ENCODE measurements at places on chromosomes 4 and X.

- no peak for DNase-seq
Observed at GRCh38 chr4:125744891-125745364, 430.2 kb downstream of the FAT4 start.

DNA sequence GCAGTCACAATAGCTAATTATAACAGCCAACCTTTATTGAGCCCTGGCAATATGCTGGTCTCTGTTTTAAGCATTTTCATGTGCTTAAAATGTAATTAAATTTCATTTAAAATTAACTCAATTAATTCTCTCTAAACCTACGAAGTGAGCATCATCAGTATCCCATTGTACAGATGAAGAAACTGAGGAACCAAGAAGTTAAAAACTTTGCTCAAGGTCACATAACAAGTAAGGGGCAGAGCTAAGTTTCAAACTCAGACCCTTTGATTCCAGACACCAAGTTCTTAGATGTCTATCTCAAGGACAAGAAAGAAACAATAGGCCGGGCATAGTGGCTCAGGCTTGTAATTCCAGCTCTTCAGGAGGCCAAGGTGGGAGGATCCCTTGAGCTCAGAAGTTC, 55.9 kb upstream of the NFKB1 start:
- DNase-seq = no peak

- no peak for DNase-seq
Observed at GRCh38 chr4:8917321-8917811, 45.7 kb upstream of the HMX1 start.

- DNase-seq = no peak
Observed at GRCh38 chr4:59814402-59815010, 1385.6 kb upstream of the ADGRL3 start.

- no peak for DNase-seq
Observed at GRCh38 chr4:13174001-13174400, 310.1 kb downstream of the RAB28 start.

- no peak for DNase-seq
Observed at GRCh38 chr4:168685136-168685809, 188.4 kb downstream of the PALLD start.

- DNase-seq = no peak
Observed at GRCh38 chrX:3521396-3521795, 174.9 kb upstream of the MXRA5 start.

DNA sequence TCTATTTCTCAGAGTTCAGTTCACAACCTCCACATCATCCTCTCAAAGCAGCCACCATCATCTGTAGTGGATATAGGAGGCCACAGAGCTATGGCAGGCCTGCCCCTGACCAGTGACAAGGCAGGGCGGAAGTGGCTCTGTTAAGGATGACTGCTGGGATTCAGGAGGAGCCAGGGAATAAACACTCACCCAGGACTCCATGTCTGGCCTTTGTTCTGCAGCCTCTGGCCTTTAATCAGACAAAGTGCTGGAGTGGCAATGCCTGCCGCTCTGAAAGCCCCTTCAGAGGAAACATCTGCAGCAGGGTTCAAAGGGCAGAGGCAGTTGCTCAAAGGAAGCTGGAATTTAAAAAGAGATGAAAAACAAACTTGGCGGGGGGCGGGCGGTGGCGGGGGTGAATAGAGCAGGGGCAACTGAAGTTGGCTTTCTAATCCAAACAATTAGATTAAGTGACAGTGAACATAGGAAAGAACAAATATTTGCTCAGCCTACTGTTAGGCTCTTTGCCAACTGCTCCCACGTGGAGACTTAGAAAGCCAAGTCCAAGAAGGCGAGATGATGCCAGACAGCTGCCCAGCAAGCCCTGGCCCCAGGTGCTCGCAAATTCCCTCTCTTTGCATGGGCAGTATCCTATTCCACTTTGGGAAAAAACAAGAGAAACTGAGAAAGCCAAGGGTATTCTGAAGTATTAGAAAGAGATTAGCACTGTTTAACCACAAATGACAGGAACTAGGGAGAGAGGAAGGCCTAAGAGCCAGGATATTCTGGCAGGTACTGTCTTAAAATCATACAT, 5.5 kb downstream of the MPP1 start:
- no peak for DNase-seq

DNA sequence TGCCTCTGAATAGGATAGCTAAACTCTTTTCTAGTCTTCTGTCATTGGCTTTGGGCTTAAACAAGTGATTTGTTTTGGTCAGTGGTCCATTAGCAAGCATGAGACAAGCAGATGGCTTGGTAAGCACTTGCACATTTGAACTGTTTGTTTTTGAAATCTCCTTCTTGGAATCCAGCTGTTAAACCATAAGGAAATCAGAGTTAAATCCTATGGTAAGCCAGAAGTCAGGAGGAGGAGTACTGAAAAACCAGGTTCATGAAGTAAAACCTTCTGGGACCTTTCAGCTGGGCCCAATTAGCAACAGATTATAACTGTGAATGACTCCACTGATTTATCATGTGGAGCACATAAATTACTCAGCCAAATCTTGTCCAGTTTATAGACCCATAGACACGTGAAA, 1042.5 kb upstream of the PABPC4L start:
- no peak for DNase-seq

DNA sequence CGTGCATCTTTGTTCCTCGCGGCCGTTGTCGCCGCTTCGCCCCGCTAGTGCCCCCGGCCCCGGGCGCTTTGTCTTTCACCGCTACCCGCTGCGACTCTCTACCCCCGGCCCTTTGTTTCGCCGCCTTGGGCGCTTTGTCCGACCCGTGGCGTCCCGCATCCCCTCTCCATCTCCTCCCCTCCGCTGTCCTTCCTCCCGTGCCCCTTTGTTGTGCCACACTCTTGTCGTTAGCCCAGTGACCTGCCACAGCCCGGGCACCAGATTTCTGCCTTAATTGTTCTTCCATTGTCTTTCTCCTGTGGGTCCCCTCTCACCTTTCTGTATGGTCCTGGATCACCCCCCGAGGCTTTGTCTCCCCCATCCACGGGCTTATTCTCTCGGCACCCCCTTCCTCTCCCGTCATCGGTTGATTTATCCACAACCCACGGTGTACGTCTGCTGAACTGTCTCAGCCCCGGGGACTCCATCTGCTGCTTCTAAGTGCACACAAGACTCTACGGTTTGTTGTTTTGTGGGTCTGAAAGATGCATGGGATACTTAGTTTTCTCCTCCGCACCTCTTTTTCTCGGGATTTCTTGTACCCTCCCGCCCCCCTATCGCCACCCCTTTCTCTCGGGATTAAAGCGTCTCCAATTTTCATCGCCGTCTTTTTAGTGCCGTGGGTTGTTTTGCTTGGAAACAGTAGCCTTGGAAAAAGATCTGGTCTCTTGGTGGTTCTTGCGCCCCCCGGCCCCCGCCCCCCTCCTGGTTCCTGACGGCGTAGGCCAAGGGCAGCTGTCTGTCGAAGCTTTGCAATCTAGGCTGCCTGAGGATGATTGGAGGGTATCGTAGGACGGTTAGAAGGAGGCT, 783 bp downstream of the RBPJ start:
- no peak for DNase-seq

- no peak for DNase-seq
Observed at GRCh38 chr4:189850239-189850856, 90.3 kb upstream of the FRG1 start.

DNA sequence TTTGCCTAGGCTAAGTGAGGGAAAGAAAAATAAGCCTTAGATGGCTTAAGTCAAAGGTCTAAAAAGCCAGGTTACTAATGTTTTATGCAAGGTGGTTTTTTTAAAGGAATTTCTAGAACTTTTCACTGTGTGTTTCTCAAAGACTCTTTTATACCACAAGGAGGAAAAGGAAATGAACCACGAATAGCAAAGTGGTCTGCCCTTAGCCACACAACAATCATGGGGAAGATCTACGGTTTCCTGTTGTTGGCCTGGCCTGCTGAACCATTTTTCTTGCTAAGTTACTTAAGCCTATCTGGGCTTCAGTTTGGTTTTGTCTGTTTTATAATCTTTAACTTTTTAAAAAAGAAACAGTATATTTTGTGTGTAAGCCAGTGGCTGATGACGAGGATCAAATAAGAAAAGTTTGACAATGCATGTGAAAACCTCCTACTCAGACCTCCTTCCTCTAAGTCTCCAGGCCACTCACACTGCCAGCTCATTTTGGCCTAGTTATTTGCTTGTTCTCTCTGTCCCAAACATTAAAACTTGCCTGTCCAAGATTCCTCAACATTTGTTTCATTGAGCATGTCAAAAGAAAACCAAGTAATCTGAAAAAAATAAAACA, 56.7 kb upstream of the COL25A1 start:
- DNase-seq = no peak

- no peak for DNase-seq
Observed at GRCh38 chrX:65014230-65014629, 38.0 kb upstream of the ZC4H2 start.

GRCh38 chr4:25654971-25655963, at the start of gene SLC34A2:
SLC34A2 (plus strand) TSS chr4:25655851; CDS start chr4:25662501, 6,650 bp downstream.
- peak; percentile 23 for DNase-seq

- no peak for DNase-seq
Observed at GRCh38 chr4:85478576-85478975, 3.6 kb downstream of the ARHGAP24 start.

DNA sequence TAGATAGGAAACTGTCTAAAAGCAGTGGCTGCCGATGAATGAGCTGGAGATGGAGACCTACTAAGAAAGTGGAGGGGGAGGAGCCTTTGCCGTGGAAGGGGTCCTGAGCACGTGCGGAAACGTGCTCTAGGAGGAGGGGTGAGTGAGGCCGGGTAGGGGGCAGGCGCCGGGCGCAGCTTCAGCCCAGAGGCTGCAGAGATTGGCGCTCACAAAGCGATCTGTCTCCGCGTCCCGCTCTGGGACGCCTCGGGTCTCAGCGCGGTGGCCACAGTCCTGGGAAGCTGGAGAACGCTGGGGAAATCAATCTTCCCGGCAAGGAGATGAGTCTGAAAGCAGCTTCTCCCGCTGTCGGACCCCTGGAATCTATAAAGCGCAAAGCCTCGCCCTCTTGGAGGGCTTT, 444 bp upstream of the ARHGAP6 start:
- DNase-seq = no peak

DNA sequence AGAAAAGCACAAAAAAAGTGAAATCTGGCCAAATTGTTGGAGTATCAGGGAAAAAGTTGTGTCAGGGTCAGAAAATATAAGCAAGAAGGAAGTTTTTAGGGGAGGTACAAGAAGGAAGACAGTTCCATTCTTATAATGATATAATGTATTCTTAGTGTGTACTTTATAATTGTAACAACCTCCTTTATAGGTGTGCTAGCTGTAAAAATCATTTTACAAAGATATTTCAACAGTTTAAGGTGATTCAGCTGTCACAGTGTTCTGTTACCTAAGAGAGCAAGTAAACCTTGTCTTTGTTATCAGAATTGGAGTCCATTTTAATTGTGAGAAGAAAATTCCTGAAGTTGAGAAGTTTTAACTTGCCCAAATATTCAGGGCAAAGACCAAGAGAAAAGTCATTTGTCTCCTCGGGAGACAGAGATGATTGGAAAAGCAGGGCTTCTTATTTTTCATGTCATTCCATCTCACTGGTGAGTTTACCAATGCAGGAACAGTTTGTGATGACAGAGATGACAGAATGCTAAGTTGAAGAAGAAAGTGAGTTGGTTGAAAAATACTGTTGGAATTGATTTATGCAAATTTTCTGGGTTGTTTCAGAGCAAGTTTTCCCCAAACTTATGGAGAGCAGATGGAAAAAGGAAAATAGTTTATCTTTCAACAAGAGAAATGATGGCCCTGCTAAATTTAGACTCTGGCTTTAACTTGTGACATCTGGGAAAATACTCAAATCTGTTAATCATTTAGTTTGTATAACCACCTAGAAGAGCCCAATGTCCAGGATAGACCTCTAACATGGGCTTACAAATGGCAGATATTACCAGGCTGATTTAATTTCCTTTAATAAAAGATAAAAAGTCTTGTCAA, 14.8 kb downstream of the INTS6L start:
- no peak for DNase-seq

DNA sequence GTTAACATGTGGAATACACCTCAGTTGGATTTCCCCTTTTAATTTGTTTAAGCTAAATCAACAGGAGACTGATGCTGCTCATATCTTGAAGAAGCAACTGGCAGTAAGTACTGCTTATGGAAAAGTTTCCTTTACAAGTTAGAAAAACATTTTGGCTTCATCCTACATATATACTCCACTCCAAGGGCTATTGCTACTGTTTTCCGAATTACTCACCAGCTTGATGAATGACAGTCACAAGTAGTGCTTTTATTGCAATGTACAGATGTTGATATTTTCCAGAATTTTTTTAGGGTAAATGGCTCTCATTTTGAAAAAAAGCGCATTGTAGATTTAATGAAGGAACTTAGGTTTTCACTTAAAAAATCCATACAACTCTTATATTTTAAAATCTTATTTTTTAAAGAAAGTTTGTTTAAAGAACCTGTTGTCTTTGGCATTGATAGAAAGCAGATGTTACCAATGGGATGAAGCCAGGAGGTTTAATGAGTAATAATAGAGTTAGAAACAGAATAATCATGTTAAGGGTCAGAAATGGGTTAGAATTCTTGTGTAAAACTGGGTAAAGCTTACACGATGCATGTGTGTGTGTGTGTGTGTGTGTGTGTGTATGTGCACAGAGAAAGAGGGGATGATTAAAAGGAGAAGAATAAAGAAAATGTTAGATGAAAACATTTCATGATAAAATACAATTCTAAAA, 272.9 kb downstream of the CFAP299 start:
- DNase-seq = no peak

DNA sequence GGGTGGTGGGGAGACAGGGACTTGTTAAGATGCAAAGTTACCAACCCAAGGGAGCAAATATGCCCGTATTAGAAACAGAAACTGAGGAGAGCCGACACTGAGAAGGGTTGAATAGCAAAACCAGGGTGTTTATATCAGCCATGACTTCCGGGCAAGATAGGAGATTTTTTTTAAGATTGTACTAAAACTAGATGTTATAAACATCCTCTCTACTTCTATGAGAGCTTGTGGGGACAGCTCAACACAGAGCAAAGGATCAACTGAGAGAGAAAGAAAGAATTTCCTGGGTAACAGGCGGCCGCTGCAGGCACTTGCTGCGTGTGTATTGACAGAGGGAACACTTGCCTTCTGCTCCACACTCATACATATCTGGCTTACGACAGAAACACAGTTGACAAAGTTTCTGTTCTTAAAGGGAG, 49.1 kb upstream of the FBXW7 start:
- DNase-seq = no peak

DNA sequence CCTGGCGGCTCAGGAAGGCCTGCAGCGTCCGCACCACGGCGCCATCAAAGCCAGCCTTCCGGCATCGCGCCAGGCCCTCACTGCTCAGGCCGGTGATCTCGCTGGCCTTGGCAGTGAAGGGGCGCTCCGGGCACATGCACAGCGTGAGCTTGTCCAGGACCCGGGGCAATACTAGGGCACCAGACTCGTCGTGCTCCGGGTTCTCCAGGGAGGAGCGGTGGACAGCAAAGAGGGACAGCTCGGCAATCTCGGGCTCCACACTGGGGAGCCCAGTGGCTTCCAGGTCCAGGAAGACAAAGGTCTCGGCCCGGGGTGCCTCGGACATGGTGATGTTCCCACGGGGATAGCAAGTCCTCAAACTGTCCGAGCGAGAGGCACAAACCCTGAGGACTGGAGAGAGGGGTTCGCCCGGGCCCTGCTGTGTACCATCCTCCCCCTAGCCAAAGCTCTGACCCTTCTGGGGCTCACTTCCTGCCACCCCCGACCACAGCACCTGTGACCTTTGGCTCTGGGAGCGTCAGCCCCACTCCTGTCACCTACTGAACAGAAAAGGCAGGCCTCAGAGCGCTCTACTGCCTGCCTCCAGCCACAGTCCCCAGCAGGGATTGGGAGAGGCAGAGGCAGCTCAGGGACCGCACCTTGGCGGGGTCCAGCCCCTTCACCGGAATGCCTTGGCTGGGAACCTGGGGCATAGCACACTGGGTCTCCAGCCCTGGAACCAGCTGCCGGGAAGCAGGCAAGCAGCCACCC, 575 bp downstream of the TREX2 start:
- no peak for DNase-seq

Measured in spinal cord (tissue), 10 donors.